ENCODE measurements at places on chromosomes 6 and 20. TPM values are rescaled to one million over a fixed set of nuclear protein-coding genes. Genes with fewer than 3 reads are reported as not detected.

GRCh38 chr20:45976086-45976485, 4.1 kb upstream of the ZNF335 start:
- no peak for DNase-seq

- no peak for DNase-seq
These were observed 7.9 kb upstream of the GMNN start for GRCh38 chr6:24766680-24767462.

GRCh38 chr6:20632696-20633095, 98.4 kb downstream of the CDKAL1 start:
- DNase-seq, result no peak

- no peak for DNase-seq
These were observed 529.6 kb upstream of the RNF217 start for GRCh38 chr6:124432620-124433019.

DNA sequence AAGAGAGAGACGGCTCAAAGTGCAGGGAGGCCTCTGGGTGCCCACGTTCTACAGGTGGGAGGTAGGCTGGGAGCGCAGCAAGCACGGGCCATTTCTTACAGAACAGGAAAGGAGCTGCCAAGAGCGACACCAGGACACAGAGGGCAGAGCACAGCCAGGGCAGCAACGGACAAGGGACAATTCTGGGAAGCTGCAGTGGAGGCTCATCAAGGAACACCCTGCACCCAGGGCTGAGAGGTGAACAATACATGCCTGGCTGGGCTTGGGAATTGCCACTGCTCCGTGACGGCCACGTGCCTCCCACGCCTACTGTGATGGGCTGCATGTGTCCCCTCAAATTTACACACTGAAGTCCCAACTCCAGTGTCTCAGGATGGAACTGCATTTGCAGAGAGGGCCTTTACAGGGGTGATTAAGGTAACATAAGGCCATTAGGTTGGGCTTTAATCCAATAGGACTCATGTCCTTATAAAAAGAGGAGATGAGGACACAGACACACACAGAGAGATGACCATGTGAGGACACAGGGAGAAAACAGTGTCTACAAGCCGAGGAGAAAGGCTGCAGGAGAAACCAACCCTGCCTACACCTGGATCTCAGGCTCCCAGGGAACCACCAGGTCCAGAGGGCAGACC, 13.6 kb downstream of the SERPINB6 start:
- no peak for DNase-seq

TMEM217 gene
- total RNA-seq, result 1.0 TPM
